AG10803 (cell line): ENCODE measurements at places on chromosomes 16 and 17.

DNA sequence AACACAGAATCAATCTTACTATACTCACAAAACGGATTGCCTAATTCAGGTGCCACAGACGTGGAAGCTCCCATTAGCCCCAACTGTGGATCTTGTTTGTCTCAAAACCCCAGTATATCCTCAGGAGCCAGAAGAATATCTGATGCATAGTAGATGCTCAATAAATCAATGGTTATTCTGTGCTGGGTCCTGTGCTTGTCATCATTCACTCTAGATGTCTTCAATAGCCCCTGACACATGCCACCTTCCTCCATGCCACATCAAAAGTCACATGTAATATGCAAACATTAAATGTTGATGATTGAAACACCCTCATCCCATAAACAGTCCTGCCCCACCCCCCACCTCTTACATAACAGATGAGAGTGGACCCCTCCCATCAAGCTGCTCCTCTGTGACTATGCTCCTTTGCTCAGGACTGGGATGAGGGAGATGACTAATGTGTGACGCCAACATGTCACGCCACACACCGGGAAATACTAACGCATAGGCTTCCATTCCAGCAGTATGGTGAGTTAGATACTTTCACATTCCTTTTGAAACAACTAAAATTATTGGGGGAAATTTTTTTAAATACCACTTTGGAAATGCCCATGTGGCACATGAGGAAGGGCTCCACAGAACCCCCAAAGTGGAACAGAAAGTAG is 267.6 kb upstream of the SDK2 start:
- no peak for DNase-seq

DNA sequence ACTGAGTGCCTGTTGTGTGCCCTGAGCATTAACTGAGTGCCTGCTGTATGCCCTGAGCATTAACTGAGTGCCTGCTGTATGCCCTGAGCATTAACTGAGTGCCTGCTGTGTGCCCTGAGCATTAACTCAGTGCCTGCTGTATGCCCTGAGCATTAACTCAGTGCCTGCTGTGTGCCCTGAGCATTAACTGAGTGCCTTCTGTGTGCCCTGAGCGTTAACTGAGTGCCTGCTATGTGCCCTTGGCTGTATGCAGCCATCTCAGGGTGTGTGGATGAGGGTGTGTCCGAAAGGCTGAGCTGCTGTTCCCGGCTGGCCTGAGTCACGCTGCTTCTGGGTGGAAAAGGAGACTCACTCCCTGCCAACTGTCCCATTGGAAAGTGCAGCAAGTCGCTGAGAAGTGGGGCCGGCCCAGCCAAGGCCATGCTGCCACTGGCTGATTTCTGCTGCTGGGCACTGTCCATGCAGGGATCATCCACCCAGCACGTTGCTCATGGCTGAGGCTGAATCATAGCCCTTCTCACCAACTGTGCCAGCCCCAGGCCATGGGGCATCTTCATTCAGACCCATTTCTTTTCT is 113.8 kb downstream of the OR1D5 start:
- DNase-seq = peak; percentile 59

- DNase-seq = no peak
Measured at GRCh38 chr16:84976644-84977400, 34.5 kb downstream of the ZDHHC7 start.

DNA sequence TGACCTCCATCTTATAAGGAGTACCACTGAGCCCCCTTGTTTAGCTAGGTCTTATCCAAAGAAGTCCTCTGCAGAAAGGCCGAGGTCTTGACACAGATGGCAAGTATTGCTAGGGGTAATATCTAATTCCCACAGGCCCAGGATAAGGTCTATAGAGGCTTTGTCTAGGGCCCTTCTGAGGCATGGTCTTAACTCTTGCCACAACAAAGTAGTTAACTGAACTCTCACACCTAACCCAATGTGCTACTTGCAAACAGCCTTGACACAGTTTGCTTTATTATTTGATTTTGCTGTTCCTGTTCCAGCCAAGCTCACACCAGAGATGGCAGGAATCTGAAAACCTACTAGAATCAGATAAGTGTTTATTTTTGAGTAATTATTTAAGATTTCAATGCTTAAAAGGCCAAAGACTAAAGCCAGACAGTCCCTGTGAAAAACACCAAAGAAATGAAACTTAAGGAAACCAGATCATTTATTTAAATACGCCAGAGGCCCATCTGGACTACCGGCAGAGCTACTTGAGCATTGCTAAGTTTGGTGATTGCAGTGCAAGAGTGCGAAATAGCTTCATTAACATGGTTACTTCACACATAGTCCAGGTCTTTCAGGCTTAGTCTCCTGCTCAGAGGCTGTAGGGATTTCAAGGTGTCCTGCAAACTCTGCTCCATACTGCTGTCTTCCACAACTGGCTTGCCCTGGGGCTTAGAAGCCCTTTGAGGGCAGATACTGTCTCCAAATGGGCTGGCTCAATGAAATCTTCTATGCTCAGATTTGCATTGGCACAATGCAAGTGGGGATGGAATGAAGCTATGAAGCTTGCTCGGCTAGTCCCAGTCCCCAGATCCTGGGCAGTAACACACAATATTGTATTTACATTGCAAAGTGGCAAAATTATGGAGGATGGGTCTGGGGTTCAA is 28.5 kb upstream of the SUPT4H1 start:
- DNase-seq = no peak

DNA sequence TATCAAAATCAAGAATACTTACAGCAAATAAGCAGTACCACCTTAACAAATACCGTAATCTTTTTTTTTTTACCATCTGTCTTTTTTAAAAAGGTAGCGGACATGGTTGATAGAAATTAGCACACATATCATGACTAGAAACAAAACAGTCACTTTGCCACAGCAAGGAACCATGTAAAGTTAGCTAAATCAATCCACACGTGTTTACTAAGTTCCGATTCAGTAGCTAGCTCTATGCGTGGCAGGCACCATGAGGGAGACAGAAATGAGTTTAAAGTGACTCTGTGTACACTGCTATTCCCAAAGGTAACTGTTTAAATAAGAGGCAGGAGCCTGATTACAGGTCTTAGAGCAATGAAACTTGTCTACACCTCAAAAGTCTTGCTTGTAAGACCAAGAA is 108.6 kb downstream of the XYLT1 start:
- no peak for DNase-seq

- no peak for DNase-seq
Measured at GRCh38 chr17:81404558-81405165, 9.4 kb downstream of the BAHCC1 start.

GRCh38 chr17:78734793-78735641 is 47.1 kb downstream of the CYTH1 start:
- DNase-seq = no peak

DNA sequence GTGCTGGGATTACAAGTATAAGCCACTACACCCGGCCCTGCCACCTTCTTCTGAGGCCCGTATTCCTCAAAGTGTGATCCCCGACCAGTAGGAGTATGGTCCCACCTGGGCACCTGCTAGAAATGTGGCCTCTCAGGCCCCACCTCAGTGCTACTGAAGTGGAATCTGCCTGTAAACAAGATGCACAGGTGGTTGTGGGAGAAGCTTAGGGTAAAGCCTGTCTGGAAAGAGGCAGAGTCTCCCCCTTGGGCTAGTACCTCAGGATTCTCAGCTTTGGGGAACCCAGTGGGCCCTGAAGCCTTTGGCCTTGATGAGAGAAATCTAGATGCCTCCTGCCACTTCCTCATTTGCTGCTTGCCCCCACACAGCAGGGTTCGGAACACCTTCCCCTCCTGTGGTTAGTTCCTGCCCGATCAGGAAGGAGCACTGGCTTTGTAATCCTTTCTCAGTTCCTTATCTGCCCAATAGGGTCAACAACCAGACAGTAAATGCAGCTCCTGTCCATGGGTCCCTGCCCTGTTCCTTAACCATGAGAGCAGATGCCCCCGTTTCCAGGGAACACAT is 25.2 kb downstream of the TK2 start:
- no peak for DNase-seq

DNA sequence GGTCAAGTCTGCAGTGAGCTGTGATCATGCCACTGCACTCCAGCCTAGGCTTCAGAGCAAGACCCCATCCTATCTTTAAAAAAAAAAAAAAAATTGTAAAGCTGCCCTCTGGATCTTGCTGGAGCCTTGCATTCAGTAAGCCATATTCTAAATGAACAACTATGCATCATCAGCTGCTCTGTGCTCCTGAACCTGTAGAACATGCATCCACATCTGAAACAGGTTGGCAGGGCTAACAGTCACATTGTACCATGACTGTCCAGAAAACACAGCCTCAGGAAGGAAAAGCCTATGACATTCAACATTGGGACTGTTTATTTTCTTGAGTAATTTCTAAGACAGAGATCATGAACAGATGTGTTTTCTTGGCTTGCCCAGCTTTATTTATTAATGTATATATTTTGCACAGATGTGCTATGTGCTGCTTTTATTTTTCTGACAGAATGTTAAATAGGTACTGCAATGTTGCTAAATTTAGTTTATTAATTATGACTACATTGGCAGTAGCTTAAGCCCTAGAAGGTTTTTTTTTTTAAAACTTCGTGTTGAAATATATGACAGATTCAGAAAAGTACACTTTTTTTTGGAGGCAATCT is 19.8 kb downstream of the ACSF2 start:
- no peak for DNase-seq

GRCh38 chr17:79620207-79621038 is 9.6 kb upstream of the RBFOX3 start:
- no peak for DNase-seq

DNA sequence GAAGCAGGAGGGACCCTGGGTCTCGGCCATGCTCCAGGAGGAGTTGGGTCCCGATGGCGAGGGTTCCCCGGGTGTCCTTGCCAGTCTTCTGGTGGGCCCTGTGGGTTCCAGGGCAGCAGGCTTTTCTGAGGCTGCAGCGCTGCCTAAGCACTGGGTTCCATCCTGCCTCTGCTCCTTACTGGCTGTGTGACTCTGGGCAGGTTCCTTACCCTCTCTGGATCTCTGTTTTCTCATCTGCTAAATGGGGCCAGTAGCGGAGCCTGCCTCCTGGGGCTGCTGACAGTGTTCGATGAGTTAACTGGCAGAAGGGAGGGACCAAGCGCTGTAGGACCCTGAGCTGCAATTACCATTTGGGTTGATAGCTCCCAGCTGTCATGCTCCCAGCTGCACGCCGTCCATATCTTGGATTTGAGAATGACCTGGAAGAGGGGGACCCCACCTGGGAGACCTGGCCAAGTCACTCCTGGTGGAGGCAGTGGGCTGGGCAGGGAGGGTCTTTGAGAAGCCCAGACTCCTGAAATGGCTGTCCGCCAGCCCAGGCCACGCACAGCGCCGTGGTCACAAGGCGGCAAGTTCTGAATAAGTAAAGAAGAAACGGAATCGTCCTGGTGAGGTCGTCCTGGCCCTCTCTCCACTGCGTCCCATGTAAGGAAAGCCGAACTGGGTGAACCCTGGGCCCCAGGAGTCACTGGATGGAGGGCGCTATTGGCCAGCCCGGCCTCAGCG is 47.2 kb upstream of the GSE1 start:
- DNase-seq = no peak

GRCh38 chr17:72236980-72237633 is 116.3 kb downstream of the SOX9 start:
- no peak for DNase-seq

DNA sequence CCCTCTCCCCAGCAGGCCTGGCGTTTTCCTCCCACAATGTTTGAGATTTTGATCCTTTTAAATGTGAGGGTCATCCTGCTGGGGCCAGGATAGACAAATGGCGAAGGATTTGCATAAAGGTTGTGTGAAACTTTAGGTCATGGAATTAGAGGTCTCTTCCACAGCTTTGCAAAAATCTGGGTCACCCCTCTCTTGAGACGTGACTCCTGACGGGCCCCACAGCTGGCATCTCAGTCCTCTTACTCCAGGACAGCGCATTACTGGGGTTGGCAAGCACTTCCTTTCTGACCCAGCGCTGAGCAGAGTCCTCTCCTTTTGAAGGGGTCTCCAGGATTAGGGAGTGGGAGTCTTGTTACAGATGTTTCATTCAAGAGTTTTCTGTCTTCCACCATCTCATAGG is 7.4 kb downstream of the ZNF629 start:
- no peak for DNase-seq

GRCh38 chr17:1737531-1738291 is 5.0 kb upstream of the SERPINF2 start:
- no peak for DNase-seq

DNA sequence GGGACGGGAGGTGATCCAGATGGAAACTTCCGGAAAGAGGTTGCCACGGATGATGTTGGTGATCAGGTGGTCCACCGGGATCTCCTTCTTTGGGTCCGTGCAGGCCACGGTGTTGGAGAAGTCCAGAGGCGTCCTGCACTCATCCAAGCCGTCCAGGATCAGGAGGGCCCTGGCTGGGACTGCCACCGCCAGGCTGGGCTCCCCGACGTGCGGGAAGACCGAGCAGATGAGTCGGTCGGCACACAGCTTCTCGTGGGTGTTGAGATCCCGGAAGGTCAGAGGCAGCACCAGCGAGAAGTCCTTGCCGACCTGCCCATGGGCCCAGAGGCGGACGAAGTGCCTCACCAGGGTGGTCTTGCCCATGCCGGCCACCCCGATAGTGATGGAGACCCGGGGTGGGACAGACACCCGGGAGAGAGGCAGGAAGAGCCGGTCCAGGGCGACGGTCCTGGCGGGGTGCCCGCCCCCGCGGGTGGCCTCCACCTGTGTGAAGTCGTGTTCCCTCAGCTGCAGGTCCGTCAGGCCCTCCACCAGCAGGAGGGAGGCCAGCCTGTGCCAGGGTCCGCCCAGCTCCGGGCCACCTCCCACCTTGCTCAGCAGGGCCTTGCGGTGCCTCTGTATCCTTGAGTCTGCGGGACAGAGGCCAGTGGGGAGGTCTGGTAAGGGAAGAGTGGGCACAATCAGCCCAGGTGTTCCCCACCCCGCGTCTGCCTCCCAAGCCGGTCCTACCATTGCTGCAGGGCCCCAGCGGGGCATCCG is 12.9 kb downstream of the NLRC3 start:
- DNase-seq = no peak

DNA sequence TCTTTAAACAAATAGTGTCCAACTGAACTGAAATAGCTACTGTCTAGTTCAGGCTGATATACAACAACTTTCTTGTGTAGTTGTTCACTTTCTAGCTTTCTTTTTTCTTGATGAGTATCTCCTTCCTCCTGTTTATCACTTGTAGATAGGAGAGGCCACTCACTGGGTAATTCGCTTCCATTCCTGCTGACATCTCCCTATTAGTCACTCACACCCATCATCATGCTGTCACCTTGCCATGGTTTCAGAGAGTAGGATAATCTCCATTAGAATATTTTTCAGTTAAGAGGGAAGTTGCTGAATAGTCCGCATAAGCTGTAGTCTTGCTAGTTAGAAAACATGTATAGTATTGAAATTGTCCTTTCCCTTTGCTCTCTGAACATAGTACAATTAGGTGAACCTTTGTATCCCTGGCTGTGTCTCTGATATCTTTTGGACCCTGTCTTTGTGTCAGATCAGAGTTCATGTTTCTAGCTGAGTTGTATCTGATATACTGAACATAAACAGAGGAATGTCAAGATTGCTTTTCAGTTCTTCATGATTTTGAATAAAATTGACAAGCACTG is 64.4 kb upstream of the RASL10B start:
- DNase-seq = no peak

GRCh38 chr16:70418274-70418992 is 20.5 kb downstream of the ST3GAL2 start:
- DNase-seq = no peak

GRCh38 chr16:89890886-89891657 is 17.7 kb downstream of the TCF25 start:
- DNase-seq = no peak

GRCh38 chr16:4713663-4714501 is 20.2 kb downstream of the ANKS3 start:
- no peak for DNase-seq
